Mucosa of gallbladder (tissue), 1 donor: ENCODE measurements at places on chromosomes 3 and 15. TPM values are rescaled to one million over a fixed set of nuclear protein-coding genes. Genes with fewer than 3 reads are reported as not detected.
A peak's percentile ranks its signal among the peaks of the same experiment; 100 is the strongest.

DNA sequence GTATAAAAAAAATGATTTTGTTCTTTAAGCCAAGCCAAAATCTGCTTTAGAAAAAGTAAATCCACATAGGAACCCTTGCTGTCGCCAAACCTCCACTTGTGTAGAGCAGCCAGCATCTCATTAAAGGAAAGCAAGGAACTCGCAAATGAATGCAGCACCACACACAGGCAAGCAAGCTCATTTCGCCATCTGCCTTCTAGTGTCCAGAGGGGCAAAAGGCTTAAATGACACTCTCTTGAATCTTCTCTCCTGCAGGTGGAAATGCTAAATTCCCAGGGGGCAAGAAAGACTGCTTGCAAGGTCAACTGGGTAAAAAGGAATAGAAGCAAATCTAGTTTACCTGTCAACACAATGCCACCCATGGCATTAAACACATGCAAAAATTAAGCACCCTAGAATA, 2.4 kb downstream of the MB21D2 start:
- DNase-seq, result no peak

DNA sequence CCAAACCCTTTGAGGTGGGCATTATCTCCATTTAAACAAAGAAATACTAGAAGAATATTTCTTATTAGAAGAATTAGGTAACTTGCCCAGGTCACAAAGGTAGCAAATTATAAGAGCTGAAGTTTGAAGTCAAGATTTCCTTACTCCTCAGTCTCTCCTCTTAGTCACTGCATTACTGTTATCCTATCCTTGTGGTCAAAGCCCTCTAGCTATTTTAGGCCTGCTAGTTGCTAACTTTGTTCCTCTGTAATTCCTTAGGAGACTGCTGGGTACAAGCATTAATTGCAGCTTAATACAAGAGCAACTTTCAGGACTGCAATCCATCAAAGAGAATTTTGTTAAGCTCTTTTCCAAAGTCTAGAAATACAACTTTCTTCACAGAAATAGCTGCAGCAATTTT, 528.2 kb downstream of the ZIC1 start:
- no peak for DNase-seq

DNA sequence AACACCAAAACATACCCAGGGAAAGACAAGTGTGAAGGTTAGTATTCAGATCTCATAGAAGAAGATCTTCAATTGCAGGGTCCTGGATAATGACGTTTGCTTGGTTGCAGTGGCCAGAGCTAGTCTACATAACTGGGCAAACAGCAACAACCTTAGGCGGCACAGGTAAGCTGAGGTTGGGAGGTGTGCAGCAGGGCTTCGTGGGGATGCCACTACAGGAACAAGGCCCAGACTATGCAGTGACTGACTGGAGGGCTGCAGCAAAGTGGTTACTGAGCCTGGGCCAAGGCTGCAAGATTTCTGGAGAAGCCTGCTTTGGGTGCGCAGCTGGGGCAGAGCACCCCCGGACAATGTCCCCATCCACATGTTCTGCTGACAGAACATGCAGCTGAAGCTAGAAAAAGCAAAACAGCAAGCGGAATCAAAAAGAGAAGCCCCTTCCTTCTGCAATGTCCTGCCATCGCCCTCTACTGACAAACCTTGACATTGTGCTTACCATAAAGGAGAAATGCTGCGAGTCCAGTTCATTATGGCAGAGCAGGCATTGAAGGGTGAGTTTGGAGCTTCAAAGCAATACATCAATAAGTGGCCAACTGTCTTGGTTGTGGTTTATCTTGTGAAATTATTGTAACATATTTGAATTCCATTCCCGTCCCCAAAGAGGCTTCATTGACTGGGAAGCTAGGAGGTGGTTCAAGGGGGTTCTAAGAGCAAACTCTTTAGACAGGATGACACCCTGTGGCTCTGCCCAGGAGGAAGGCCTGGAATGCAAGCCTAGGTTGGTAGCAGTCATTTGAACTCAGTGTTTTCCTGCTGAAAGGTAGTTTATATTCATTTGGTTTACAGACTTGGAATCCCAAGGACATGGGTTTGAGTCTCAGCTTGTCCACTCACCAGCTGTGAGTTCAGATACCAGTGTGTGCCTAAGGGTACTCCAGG, 217.0 kb downstream of the PDCD6IP start:
- no peak for DNase-seq

DNA sequence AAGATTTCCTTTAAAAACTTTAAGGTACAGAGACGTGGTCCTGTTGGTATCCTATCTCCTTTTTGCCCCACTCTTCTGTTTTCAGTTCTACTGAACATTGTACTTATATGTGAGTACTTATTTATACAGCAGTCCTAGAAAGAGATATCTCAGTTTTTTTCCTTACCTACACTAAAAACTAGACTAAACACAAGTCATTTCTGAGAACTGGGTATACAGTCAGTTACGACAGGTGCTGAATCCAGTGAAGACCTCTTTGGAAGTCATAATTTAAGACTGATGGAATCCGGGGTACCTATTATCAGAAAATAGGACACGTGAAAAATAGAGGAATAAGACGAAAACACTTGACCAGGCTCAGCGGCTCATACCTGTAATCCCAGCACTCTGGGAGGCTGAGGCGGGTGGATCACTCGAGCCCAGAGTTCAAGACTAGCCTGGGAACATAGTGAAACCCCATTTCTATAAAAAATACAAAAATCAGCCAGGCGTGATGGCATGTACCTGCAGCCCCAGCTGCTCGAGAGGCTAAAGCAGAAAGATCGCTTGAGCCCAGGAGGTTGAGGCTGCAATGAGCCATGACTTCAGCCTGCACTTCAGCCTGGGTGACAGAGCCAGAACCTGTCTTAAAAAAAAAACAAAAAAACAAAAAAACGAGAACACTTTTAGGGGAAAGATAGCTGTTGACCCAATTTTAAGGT, 76.3 kb downstream of the KLHL25 start:
- no peak for DNase-seq

DNA sequence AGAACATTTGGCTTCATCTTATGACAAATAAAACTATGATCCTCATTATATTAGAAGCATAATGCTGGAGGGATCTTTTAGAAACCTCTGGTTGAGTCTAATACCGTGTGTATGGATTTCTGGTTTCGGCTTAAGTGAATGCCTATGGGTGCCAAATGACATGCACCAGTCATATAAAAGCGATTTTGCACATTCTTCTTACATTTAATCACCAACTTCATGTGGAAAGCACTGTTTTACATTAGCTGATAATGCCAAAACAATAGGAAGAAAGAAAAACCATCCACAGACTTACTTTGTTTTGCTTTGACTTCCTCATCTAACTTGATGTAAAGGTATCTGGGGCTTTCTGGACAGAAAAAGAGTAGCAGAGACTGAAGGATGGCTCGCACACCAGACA, 20.9 kb downstream of the SLC2A2 start:
- no peak for DNase-seq

- no peak for DNase-seq
These were observed 148.6 kb upstream of the STRIT1 start for GRCh38 chr3:155442072-155442471.

GRCh38 chr15:84804005-84804900, 12.9 kb upstream of the ALPK3 start:
- no peak for DNase-seq

GRCh38 chr3:140834266-140835037, 107.2 kb upstream of the SLC25A36 start:
- no peak for DNase-seq

DNA sequence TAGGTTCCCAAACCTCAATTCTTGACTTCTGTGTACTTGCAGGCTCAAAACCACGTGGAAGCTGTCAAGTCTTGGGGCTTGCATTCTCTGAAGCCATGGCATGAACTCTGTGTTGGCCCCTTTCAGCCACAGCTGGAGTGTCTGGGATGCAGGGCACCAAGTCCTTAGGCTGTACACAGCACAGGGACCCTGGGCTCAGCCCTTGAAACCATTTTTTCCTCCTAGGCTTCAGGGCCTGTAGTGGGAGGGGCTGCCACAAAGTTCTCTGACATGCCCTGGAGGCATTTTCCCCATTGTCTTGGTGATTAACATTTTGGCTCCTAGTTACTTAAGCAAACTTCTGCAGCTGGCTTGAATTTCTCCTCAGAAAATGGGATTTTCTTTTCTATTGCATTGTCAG, 135.4 kb downstream of the ATG7 start:
- no peak for DNase-seq

DNA sequence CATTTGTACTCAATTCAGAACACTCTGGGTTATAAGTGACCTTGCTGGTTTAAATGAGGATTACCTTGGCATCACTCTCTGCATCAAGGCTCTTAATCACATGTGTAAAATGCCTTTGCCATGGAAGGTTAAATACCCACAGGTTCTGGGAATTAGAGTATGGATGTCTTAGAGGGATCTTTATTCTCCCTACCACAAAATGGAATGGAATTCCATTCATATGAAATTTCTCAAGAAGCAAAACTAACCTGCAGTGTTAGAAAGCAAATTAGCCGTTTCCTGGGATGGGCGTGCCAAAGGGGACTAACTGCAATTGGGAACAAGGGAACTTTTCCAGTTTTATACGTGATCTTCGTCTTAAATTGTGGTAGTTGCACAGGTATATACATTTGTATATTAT, 39.8 kb downstream of the TBL1XR1 start:
- DNase-seq, result no peak

DNA sequence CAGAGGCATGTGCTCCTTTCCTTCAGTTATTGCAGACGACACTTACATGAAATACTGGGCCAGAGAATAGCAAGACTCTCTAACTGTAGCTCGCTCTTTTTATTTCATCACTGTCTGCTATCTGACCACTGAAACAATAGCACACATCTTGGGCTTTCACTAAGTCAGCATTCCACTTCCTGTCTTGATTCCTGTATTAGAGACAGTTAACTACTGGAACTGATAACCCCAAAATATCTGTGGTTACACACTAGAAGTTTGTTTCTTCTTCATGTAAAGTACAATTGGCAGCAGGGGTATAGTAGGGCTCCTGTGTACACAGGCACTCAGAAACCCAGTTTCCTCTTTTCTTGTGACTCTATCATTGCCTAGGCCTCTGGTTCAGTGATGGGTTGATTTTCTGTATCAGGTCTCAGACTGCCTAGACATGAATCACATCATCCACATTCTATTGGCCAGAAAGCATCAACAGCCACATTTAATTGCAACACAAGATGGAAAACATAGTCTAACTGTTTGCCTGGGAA, 230.2 kb upstream of the CD96 start:
- no peak for DNase-seq

- no peak for DNase-seq
These were observed 91.8 kb downstream of the UBE2E2 start for GRCh38 chr3:23294770-23295387.

GRCh38 chr15:72113347-72114031, 4.5 kb downstream of the MYO9A start:
- no peak for DNase-seq

GRCh38 chr3:127388427-127388826, 100.6 kb upstream of the PRR20G start:
- no peak for DNase-seq

DNA sequence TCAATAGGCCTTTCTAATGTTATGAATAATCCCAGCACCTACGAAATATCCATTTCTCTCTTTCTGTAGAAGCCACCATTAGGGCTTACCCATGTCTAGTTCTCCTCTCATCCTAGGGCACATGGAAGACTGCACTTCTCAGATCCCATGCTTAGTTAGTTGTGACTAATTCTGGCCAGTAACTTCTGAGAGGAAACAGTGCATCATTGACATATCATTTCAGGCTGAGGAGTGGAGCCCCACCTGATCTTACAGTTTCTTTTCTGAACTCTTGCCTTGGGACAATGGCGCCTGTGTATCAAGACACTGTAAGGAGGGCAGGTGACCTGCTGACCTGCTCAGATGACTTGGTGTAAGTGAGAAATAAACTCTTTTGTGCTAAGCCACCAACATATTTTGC, 39.4 kb upstream of the TBL1XR1 start:
- no peak for DNase-seq

GRCh38 chr3:156273111-156273694, 152.8 kb downstream of the KCNAB1 start:
- no peak for DNase-seq

- DNase-seq, result no peak
These were observed at the start of gene DNAH12 for GRCh38 chr3:57544181-57545125. TSS of gene DNAH12 (minus strand) at chr3:57544344. CDS start at chr3:57542870, 1,474 bp downstream.

GRCh38 chr15:75673426-75674235, 25.9 kb downstream of the SNX33 start:
- peak; percentile 70 for DNase-seq

GRCh38 chr3:191549357-191549756, 88.4 kb downstream of the PYDC2 start:
- DNase-seq, result no peak

GRCh38 chr3:129399895-129400357, 28.5 kb downstream of the EFCAB12 start:
- DNase-seq, result no peak

DNA sequence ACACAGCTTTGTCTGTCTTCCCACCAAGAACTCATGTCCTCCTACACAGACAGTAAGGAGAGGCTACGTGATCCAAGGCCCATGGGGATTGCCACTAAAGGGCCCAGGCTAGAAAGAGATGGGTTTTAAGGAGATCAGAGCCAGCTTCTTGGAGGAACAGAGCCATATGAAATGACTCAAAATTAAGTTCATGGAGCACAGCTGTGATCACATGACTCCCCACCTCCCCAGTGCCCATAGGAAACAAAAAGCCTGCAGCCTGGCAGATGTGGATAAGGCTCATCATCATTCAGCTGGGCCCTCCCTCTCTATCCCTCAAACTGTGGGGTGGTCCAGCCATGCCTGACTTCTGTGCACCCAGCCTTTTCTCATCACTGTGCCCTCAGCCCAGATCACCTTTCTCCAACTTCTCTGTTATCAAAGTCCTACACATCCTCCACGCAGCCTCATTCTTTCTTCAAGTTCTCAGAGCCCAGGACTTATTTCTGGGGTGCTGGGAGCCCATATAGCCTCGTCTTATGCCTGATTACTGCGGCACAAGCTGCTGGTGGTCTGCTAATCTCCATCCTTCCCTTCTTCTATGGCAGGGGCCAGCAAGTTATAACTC, 137.6 kb downstream of the SMAD6 start:
- no peak for DNase-seq

- DNase-seq, result no peak
These were observed 151.3 kb downstream of the ADAM10 start for GRCh38 chr15:58597943-58598828.

DNA sequence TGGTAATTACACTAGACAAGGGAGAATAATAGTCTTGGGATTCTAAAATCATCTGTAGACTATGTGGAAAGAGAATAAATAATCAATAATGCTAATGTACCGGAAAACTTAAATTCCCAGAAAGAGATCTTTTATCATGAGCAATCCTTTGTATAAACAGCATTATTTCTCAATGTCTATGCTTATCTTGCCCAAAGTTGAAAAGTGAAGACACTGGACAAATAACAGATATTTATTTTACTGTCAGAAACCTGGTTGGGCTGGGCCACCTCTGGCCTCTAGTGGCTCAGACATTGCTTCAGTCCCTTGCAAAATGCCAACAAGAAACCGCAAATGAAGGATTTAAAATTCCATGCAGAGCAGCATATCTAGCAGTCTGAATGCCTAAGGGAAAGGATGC, 409.9 kb downstream of the FHIT start:
- no peak for DNase-seq

GRCh38 chr15:58724466-58724865, 25.0 kb downstream of the ADAM10 start:
- DNase-seq, result no peak

GRCh38 chr3:111919370-111920065, 59.3 kb upstream of the ABHD10 start:
- no peak for DNase-seq

The MKRN3 gene
- total RNA-seq, result not detected

The TRIM69 gene
- total RNA-seq, result 29.8 TPM

The SRGAP3 gene
- total RNA-seq, result 7.8 TPM

The CIAO2A gene
- 47.1 TPM for total RNA-seq

The C3orf85 gene
- not detected for total RNA-seq

The EDEM1 gene
- 30.9 TPM for total RNA-seq

The SENP5 gene
- 25.3 TPM for total RNA-seq

The WNT7A gene
- total RNA-seq, result 4.7 TPM

The PRTG gene
- total RNA-seq, result 1.4 TPM

The SNRPN gene
- total RNA-seq, result 277 TPM

The PLXND1 gene
- 82.2 TPM for total RNA-seq
